ENCODE measurements at places on chromosomes 6 and 20. TPM values are rescaled to one million over a fixed set of nuclear protein-coding genes. Genes with fewer than 3 reads are reported as not detected.

Gene TINAG
- total RNA-seq = not detected

Gene BIRC7
- 3.0 TPM for total RNA-seq

Gene LPA
- 0.24 TPM for total RNA-seq

Gene TAPBP
- 50.2 TPM for total RNA-seq

Gene FAM135A
- 37.5 TPM for total RNA-seq

Gene PCMTD2
- total RNA-seq = 59.9 TPM

Gene GINS1
- total RNA-seq = 0.13 TPM

Gene NHSL1
- 15.9 TPM for total RNA-seq

Gene BPIFB2
- not detected for total RNA-seq

Gene KHDRBS2
- total RNA-seq = 0.95 TPM

Gene LY6G6D
- not detected for total RNA-seq

Gene LGSN
- not detected for total RNA-seq

Gene MYBL2
- not detected for total RNA-seq

Gene SLC52A3
- total RNA-seq = 0.84 TPM

Gene EPPIN
- total RNA-seq = not detected

Gene RHAG
- total RNA-seq = not detected

Gene SLC12A5
- total RNA-seq = not detected

Gene ACSS2
- 93.4 TPM for total RNA-seq

Gene GPX5
- total RNA-seq = not detected

Gene STMND1
- not detected for total RNA-seq

Gene SUMO4
- total RNA-seq = 10.6 TPM
